ENCODE measurements at places on chromosomes 11 and 22.

DNA sequence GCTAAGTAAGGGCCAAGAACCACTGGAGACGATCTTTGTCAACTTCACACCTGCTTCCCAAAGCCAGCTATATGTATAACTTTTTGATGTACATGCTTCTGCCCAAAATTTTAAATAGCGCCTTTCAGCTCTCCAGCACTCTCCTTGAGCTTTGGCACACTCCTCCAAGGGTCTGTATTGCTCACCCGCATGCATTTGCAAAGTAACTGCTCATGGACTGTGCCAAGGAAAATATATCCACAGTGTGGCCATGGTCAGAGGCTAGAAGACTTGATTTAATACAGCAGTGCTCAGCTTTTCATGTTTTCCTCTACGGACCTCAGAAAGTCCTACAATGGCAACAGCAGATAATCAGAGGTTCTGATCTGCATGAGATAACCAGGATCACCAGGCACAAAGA is 550.1 kb downstream of the SOX6 start:
- no peak for DNase-seq

DNA sequence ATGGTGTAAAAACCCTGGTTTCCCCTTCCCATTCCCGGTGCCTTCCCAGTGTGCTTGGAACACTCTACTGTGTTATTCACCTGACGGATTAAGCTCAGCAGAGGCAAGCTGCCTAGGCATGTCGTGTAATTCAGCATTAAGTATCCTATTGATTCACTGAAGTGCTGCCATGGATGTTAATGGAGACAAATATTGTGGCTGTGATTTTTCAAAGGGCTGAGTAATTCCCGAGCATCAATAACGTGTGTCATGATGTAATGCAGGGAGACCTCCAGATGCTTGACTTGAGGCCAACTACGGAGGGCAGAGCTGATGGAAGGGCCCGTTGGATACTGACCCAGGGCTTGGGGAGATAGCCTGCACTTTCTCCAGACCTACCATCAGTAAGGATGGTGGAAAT is 269.0 kb downstream of the ST3GAL4 start:
- DNase-seq: no peak

GRCh38 chr22:48434156-48434867 is 1393.4 kb downstream of the BRD1 start:
- DNase-seq: no peak

- no peak for DNase-seq
Observed at GRCh38 chr11:107621081-107621480, 30.1 kb downstream of the ELMOD1 start.

- no peak for DNase-seq
Observed at GRCh38 chr22:43867839-43868635, 5.7 kb upstream of the SULT4A1 start.

DNA sequence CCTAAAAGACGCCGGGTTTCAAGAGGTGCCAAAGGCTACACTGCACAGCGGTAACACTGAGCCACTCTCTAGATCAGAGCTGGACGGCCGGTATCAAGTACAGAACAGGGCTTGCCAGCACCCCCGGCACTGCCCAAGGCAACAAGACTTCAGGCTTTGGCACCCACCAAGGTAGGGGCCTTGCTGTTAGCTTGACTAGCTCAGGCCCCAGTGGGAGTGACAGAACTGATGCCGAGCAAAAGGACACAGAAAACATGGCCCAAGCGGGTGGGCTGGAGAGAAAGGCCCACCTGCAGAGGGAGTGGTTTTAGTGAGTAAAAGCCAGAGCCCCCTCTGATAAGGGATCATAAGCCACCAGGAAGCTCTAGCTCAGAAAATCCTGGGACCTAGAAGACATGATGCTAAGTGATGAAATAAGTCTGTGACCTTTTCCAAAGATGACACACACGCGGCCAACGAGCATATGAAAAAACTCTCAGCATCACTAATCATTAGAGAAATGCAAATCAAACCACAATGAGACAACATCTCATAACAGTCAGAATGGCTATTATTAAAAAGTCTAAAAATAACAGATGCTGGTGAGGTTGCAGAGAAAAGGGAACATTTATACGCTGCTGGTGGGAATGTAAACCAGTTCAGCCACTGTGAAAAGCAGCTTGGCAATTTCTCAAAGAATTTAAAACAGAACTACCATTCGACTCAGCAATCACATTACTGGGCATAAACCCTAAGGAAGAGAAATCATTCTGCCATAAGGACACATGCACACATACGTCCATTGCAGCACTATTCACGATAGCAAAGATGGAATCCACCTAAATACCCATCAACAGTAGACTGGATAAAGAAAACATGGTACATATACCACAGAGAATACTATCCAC is 12.9 kb downstream of the EHD1 start:
- no peak for DNase-seq

GRCh38 chr11:73324665-73325035 is 16.6 kb downstream of the ARHGEF17 start:
- DNase-seq: no peak

GRCh38 chr11:76660533-76661305 is 9.8 kb downstream of the LRRC32 start:
- DNase-seq: no peak

GRCh38 chr11:83520849-83521248 is 234.7 kb upstream of the CCDC90B start:
- no peak for DNase-seq
